Inflammatory macrophage treated with lipopolysaccharide for 4 hours (primary cell): ENCODE measurements at places on chromosomes 4 and X.
A peak's percentile ranks its signal among the peaks of the same experiment; 100 is the strongest.

- no peak for DNase-seq
Measured at GRCh38 chr4:136395212-136395722, 1137.0 kb downstream of the PCDH18 start.

DNA sequence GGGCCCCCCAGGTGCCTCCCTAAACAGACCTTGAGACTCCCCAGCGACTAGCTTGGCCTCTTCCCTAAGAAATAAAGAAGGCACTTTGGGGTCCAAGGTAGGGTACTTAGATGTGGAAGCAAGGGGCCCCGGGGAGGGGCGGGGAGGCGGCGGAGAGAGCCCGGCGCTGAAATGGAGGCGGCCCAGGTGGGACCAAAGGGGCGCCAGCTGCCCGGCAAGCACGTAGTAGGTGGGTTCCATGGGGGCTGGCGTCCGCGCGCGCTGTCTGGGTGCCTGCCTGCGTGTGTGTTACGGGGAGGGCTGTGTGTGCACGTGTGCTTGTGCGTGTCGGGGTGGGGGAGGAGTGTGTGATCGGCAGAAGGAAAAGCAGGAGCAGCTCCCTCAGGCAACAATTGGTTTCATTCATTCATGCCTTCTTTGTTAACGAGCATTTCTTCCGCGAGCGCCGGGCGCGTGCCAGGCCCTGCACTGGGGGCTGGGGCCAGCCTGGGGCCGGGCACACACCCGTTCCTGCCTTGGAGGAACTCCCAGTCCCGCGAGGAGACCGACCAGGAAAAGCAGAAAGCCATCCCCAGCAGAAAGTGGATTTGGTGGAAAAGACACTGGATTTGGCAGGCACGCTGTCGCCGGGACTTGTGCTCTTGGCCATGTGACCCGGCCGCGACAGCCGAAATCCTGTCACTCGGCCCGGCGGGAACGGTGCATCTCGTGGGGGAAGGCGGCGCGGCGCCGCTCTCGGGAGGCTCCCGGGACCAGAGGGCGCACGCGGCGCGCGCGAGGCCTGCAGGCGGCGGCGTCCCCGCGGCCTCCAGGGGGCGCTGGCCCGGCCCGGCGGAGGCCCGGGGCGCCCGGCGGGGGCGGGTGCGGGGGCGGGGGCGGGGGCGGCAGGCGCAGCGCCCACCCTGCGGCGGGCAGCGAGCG is 3.3 kb upstream of the DUSP9 start:
- DNase-seq, result no peak

- DNase-seq, result no peak
Measured at GRCh38 chr4:41927796-41928499, 7.3 kb upstream of the TMEM33 start.

DNA sequence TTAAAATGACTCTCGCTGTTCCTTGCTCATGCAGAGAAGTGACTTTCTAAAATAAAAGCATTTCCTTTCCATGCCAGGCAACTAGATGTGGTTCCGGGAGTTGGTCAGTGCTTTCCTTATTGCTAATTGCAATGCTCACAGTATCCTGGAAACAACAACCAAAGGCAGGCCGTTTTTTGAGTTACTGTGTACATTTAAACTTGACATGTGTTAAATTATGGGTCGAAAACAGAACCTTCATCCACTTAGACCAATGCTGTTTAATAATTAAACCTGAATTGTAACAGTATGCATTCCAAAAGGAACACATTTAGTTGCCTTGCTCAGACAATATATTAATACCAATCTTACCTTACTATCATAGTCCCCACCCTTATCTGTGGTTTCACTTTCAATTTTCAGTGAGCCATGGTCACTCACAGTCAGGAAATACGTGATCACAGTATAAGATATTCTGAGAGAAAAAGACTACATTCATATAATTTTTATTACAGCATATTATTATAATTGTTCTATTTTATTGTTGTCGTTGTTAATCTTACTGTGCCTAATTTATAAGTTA is 102.6 kb downstream of the HS6ST2 start:
- DNase-seq, result no peak

- no peak for DNase-seq
Measured at GRCh38 chr4:89363786-89364185, 56.2 kb upstream of the GPRIN3 start.

GRCh38 chr4:45172636-45173035 is 446.3 kb upstream of the GNPDA2 start:
- no peak for DNase-seq

- DNase-seq, result no peak
Measured at GRCh38 chrX:116239944-116240840, 69.6 kb downstream of the AGTR2 start.

- DNase-seq, result no peak
Measured at GRCh38 chrX:34886011-34886410, 56.6 kb upstream of the FAM47B start.

GRCh38 chr4:150072906-150073714 is 5.1 kb upstream of the DCLK2 start:
- DNase-seq, result peak; percentile 58

- no peak for DNase-seq
Measured at GRCh38 chr4:184255361-184255760, 37.7 kb upstream of the ENPP6 start.

DNA sequence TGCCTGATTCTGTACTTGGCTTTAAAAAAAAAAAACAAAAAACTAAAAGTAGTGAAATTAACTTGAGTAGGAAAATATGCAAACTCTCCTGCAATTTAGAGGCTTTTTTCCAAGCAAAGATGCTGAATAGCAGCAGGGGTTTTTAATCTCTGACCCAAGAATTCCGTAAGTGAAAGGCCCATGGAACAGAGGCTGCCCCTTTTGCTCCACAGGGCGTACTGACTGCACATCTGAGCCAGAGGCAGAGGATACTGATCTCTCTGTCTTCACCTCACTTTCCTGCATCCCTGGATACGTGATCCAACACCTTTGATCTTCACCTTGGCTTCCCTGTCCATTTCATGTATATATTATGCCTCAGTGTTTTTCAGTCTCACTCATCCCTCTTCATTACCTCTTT is 3.9 kb downstream of the FAM149A start:
- no peak for DNase-seq

DNA sequence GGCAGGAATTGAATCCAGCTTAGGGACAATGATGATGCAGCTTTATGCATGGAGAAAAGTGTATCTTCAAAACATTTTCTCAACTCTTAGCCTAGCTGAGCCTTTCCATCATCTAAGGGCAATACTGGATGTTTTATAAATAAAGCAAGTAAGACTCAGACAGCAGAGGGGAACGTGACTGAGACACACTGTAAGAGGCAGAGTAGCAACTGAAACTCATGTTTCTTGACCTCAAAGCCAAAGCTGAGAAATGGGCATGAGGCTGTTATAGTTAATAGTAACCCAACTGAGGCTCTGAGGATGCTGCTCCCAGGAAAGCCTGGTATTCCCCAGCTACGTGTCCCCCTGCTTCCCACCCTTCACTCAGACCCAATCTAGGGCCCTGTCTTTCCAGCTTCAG is 44.6 kb downstream of the ARHGEF9 start:
- DNase-seq, result no peak

DNA sequence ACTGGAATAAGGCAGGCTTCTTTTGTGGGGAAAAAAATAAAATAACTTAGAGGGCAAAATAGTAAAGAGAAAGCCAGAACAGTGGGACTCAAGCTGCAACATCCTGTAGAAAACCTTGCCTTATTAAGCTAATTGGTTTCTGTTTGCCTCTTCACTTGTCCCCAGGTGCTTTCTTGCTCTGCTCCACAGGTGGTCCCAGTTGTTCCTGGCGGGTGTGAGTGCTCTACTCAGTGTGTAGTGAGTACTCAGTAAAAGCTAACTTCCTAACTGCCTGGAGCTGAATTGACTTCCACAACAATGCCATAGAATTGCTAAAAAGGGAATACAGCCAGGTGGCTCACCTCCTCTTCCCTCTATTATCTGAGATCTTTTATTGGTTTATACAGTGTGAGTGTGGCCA is 930.2 kb downstream of the C4orf33 start:
- no peak for DNase-seq

DNA sequence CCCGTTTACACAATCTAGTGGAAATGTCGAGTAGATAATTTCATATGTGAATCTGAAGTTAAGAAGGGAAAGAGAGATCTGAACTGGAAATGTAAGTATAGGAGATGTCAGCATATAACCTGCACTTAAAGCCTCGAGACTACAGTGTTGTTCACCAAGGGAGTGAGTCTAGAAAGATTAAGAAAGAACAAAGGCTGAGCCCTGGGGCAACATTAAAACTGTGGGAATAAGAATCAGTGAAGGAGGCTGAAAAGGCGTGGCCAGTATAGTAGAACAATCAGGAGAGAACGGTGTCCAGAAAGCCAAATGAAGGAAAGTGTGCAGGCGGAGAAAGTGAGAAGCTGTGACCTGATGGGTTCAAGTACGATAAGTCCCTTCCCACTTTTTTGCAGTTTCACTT is 118.8 kb upstream of the TENM3 start:
- no peak for DNase-seq

GRCh38 chrX:9130031-9130430 is 96.1 kb upstream of the FAM9B start:
- DNase-seq, result peak; percentile 15

DNA sequence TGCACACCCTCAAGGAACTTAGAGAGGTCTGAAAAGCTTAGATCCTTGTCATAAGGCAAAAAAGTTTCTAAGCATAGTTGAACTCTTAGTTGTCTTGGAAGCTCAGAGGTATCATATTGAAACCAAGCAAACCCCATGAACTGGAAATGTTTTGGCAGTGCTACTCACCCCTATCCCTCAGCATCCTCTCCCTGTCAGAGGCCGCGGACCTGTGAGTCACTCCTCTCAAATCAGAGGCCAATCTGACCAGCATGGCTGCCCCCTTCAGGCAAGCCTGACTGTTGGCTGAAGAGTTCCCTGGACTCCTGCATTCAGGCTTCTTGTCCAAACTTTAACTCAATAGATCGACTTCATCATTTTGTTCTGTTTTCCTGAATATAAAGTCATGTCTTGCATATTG is 69.4 kb downstream of the KCNIP4 start:
- DNase-seq, result no peak

GRCh38 chr4:64940698-64941097 is 531.4 kb upstream of the TECRL start:
- no peak for DNase-seq

- no peak for DNase-seq
Measured at GRCh38 chrX:103063191-103063845, 653 bp downstream of the BEX1 start.

- DNase-seq, result no peak
Measured at GRCh38 chr4:101064541-101065180, 282.7 kb downstream of the PPP3CA start.

DNA sequence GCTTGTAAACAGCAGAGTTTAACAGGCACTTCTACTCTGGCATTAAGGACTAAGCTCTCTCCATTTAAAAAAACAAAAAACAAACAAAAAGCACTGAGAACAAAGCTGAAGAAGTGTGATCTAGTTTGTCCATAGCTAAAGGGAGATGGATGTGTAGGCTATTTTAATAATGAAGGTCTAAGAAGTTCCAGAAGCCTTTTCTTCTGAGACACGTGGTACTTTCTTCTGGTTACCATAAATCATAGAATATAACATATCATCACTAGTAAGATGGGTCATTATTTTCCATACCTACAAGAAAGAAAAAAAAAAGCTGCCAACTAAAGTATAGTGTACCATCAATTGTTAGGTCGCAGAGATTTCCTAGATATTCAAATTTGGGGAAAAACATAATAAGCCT is 722 bp upstream of the NBDY start:
- no peak for DNase-seq

DNA sequence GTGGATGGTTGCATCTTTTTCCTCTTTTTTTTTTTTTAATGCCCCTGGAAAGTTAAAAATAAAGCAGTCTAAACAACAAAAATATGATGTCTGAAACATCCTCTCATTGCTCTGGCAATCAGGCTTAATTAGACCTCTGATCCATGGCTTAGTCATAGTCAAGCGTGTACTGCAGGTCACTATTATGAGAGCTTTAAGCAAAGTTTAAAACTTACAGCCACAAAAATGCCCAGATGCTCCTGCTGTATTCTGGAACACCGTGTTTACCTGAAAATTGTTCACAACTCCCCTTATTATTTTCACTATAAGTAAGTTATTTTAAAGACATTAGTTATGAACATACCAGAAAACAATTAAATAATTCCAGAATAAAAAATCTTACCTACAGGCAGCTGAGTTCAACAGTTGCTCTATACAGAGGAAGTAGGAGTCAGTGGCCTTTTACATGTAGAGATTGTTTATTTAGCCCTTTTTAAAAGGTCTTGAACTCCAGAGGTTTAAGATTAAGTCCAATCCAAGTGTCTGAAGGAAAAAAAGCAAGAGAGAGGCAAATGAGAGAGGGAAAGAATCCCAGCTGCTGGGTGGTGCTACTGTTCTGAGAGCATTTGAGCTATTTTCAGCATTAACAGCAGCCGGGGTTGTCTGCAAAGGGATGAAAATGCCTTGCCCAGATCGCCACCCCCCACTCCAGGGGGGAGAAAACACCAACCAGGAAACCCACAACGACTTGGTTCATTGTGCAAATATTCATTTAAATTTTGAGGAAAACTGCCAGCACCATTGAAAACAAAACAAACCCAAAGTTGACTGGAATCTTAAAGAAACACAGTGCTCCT is 36.9 kb downstream of the SORBS2 start:
- DNase-seq, result no peak

DNA sequence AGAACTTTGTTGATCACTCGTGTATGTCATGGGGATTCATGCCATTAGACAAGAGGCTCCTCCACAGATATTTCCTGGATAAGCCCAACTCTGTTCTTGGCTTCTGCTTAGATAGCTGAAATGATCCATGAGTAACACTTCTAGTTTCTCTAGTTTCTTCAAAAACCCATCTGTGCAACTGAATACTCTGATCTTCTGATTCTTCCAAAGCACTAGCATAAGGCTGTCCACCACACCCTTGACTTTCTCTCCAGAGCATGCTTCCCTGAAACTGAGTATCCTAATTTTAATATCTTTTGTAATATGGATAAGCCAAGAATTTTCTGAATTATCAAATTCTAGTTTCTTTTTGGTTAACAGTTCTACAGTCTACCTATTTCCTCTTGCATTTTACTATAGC is 118.6 kb upstream of the TAPT1 start:
- DNase-seq, result no peak

DNA sequence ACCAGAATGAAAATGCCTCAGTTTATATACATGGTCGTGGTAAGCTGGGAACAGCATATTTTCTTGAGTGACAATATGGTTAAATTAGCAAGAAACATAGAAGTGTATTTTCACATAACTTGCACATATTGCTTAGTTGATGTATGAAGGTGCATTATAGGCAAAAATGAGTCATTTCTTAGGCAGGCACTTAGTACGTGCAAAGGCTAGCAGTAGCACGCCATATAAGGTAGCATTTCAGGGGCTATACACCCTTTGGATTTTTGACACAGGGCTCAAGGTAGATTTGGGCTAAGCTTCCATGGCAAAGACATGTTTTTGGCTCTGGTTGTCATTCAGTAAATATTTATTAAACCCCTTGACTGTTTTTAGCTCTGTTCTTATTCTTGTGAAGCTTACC is 33.1 kb downstream of the PCDH7 start:
- no peak for DNase-seq

- no peak for DNase-seq
Measured at GRCh38 chrX:46838486-46838870, 1.6 kb downstream of the RP2 start.
